Frontal cortex (tissue), 4 donors: ENCODE measurements at places on chromosomes 16 and 17. TPM values are rescaled to one million over a fixed set of nuclear protein-coding genes. Genes with fewer than 3 reads are reported as not detected.

ZNF423 gene
- 7.3 TPM for total RNA-seq

KRT31 gene
- total RNA-seq, result 1.2 TPM

TMEM101 gene
- total RNA-seq, result 41.2 TPM

UTS2R gene
- not detected for total RNA-seq

RPH3AL gene
- total RNA-seq, result 3.3 TPM

TERB1 gene
- total RNA-seq, result 0.41 TPM

NPW gene
- not detected for total RNA-seq

MFAP4 gene
- total RNA-seq, result 0.82 TPM

SOST gene
- total RNA-seq, result not detected

RAB37 gene
- total RNA-seq, result 0.82 TPM

YBX2 gene
- total RNA-seq, result 1.2 TPM

DVL2 gene
- 53.4 TPM for total RNA-seq

DNA sequence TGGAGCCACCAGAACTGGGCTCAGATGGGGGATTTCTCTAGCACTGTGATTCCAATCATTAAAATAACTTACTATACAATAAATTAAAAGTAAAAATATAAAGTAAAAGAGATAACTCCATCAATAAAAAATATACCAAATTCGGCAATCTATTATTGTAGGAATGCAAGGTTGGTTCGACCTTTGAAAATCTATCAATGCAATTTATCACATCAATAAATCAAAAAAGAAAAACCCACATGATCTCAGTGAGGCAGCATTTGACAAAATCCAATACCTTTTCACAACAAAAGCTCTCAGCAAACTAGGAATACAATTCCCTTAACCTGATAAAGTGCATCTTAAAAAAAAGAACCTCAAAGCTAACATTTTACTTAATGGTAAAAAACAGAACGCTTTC lies 17.0 kb downstream of the RAB40B start:
- no peak for DNase-seq

- DNase-seq, result no peak
These were observed 834.2 kb upstream of the SOX9 start for GRCh38 chr17:71286625-71287024.

GRCh38 chr17:64091116-64091515 lies 38.8 kb downstream of the ERN1 start:
- DNase-seq, result no peak

- DNase-seq, result no peak
These were observed 117.8 kb downstream of the SLC39A11 start for GRCh38 chr17:72974605-72975232.

DNA sequence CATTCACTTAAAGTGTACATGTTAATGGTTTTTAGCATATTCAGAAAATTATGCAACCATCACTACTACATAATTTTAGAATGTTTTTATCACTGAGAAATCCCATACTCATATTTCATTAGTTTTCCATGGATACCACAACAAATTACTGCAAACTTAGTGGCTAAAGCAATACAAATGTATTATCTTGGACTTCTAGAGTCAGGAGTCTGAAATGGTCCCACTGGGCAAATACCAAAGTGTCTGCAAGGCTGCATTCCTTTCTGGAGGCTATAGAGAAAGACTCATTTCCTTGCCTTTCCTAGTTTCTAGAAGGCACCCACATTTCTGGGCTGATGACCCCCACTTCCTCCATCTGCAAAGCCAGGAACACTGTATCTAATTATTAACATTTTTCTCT lies 16.9 kb upstream of the GNAO1 start:
- no peak for DNase-seq

GRCh38 chr16:62585041-62585545 lies 548.9 kb upstream of the CDH8 start:
- no peak for DNase-seq

DNA sequence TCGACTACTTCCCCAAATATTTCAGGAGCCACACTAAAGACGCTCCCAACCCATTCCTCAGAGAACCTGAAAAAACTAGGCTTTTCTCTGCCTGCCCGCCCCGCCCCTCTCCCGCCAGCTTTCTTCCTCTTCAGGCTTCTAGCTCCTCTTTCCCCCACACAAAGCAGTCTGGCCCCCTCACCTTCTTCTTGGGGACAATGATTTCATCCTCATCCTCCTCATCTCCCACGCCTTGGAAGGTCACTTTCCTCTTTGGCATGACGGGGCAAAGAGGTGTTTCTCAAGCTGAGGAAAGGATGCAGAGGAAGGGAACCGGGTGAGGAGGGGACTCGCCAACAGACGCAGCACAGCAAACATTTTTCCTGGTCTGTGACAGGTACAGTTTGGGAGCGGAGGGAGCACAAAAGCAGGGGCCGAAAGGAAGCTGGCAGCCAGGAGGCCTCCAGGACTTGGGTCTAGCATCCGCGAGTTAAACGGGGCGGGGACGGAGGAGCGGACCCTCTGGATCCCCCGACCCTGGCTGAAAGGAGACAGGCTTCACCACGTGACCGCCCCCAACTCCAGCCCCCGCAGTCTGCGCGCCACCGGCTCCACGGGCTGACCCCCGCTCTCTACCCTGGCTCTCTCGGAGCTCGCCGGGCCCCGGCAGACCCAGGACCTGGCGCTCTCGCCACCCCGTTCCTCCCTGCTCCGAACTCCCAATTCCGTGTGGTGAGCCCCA lies 525 bp downstream of the CD2BP2 start:
- no peak for DNase-seq

DNA sequence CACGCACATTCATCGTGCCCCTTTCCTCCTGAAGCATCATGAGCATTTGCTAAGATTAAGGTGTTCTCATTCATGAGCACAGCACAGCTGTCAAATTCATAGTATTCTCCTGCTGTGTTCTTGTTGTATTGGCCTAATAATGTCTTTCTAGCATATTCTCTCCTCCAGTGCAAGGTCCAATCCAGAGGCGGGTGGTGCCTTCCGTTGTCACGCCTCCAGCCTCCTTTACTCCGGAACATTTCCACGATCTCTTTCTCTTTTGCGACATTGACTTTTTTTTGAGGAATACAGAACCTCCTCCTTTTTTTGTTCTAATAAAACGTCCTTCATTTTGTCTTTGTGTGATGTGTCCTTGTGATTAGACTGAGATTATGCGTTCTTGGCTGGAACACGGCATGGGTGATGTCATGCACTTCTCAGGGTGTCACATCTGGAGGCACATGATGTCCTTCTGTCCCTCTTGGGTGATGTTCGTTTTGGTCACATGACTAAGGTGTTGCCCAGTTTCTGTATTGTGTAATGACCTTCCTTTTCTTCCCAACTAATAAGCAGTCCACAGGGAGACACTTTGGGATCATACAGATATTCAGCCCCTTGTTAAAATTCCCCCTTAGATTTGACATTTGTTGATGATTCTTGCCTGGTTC lies 66.3 kb downstream of the CLEC16A start:
- DNase-seq, result no peak

GRCh38 chr17:45414990-45415881 lies 17.4 kb downstream of the ARHGAP27 start:
- DNase-seq, result no peak

DNA sequence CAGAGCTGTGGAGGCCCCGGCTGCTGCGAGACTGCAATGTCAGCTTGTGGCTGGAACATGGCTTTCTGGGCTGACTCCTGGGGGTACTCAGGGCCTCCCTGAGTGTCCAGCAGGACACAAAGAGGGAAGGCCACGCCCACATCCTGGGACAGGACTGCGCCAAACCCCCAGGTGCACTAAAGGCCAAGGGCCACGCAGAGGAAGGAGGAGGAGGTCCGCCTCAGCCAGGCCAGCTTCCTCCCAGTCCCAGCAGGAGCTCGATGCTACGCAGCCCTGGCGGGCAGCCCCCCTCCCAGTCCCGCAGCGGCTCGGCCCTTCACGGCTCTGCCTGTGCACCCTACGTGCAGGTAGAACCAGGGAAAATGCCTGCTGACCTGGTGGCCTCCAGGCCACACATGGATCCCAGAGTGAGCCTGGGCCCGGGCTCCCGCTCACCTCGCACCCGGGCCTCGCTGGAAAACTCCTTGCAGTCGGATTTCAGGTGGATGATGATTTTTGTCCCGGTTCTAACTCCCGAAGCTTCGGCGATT lies 21.2 kb downstream of the DNASE1 start:
- no peak for DNase-seq

DNA sequence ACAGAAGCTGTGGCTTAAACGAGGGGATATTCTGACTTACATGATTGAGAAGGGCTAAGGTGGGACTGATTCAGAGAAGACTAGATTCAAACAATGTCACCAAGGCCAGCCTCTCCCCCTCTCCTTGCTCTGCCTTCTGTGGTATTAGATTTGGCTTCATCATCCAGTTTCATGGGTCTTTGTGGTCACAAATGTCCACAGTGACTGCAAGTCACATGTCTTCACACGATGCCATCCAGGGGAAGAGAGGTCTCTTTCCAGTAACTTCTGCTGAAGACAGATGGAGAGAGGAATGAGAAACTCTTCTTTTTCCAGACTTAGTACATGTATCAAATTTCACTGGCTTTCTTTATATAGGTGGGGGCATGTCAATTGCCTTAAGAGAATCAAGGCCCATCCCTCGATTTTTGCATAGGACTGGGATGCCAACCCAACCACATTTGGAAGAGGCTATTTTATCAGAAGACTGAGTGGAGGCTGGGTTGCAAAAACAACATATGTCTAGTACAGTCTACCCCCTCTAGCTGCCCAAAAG lies 57.3 kb upstream of the HNF1B start:
- DNase-seq, result no peak

DNA sequence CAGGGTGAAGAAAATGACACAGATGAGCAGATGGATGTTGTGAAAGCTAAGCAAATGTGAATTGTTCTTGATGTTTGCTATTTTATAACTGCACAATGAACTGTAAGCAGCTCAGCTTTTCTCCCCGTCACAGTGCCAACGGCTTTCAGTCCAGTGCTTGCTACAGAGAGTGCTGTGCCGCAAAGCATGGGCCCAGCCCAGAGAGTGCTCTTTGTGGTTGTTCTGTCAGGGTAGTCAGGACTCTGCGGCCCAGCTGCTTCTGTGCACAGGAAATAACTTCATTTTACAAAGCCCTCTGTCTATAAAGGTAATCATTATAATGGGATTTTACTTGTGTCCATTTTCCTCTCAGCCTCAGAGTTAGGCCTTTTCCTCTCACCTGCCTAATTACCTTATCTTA lies 39.1 kb downstream of the CDRT15 start:
- no peak for DNase-seq

- no peak for DNase-seq
These were observed 51.7 kb upstream of the ALDH3A1 start for GRCh38 chr17:19799796-19800195.

DNA sequence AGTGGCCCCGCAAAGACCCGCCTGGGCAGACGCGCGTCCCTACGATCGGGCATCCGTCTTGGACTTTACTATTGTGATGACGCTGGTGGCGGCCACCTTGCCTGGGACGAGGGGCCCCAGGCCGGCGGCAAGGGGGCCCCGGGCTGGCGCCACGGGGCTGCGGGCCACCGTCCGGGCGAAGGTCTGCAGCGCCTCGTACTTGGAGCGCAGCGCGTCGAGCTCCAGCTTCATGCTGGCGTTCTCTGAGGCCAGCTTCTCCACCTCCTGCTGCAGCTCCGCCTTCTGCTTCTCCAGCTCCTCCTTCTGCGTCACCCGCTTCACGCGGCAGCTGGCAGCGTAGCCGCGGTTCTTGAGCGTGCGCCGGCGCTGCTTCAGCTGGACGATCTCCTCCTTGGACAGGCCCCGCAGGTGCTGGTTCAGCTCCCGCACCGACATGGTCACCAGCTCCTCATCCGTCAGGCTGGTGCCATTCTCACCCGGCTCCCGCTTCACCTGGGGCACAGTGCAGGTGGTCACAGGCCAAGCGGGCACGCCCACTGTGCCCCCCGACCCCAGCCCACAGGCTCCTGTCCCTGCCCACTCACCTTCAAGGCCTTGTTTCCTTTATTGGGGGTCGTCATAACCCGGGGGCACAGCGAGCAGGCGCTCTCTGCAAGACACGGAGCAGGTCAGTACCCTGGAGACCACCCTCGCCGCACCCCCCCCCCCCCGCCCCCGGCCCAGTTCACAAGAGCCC lies 4.8 kb upstream of the SIRT7 start:
- no peak for DNase-seq

- no peak for DNase-seq
These were observed 24.6 kb downstream of the NME3 start for GRCh38 chr16:1746693-1747195.

GRCh38 chr17:78368348-78368747 lies 8.5 kb upstream of the SOCS3 start:
- no peak for DNase-seq

DNA sequence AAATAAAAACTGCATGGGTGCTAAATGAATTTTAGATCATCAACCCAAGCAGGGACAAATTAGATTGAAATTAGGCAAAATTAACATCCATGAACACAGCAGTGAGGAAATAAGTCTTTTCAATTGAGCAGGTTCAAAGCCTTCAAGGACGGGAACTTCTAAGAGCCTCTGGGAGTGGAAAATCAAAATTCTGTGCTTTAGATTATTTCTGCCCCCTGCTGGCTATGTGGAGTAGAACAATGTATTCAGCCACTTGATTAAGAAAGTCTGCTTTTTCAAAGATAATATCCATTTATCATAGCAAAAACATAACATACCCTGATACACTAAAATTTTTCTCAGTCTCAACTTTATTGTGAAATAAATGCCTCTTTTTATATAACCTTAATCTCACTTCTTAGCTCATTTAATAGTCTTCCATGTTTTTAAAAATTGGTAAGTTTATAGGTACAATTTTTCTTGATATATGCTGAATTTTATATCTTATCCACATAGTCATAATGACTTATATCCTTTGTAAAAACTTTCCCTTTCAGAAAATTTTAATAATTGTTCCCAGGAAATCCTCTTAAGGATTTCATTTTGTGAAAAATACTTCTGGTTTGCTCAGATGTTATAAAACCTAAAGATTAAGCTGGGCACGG lies 28.1 kb upstream of the NOL11 start:
- DNase-seq, result peak; percentile 71

DNA sequence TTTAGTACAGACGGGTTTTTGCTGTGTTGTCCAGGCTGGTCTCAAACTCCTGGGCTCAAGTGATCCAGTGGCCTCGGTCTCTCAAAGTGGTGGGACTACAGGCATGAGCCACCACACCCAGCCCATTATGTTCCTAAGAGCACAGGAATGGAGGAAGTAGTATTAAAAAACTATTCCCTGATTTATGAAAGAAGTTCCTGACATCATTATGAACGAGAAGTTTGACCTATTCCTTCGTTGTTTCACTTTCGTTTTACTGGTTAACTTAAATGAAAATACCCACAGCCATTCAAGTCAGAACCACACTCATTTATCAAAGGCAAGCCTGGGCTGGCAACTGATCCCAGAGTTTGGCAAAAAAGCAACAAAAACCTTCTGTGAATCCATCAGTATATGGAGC lies 13.5 kb upstream of the CBX4 start:
- no peak for DNase-seq

DNA sequence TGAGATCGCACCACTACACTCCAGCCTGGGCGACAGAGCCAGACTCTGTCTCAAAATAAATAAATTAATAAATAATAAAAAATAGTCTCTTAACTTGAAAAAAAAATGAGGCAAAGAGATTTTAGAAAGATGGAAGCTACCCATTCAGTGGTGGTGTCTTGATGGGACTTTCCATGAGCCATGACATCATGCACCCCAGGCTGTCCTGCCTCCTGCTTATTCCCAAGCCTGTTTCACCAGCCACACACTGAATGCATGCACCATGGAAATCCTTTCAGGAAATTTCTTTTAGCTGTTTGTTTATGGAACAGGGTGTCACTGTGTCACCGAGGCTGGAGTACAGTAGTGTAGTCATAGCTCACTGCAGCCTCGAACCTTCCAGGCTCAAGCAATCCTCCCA lies 8.9 kb upstream of the DLX3 start:
- no peak for DNase-seq
